NCI-H526 treated with DMSO at 0.1 percent for 48 hours (cell line): ENCODE measurements at places on chromosomes 4 and X.

GRCh38 chr4:87103691-87104187, 116.7 kb downstream of the KLHL8 start:
- no peak for DNase-seq

- no peak for DNase-seq
Measured at GRCh38 chr4:114272226-114272625, 292.8 kb upstream of the ARSJ start.

- peak; percentile 34 for DNase-seq
Measured at GRCh38 chr4:142846729-142847596, 862 bp upstream of the INPP4B start.

GRCh38 chr4:41148292-41148691, 66.0 kb downstream of the APBB2 start:
- no peak for DNase-seq

DNA sequence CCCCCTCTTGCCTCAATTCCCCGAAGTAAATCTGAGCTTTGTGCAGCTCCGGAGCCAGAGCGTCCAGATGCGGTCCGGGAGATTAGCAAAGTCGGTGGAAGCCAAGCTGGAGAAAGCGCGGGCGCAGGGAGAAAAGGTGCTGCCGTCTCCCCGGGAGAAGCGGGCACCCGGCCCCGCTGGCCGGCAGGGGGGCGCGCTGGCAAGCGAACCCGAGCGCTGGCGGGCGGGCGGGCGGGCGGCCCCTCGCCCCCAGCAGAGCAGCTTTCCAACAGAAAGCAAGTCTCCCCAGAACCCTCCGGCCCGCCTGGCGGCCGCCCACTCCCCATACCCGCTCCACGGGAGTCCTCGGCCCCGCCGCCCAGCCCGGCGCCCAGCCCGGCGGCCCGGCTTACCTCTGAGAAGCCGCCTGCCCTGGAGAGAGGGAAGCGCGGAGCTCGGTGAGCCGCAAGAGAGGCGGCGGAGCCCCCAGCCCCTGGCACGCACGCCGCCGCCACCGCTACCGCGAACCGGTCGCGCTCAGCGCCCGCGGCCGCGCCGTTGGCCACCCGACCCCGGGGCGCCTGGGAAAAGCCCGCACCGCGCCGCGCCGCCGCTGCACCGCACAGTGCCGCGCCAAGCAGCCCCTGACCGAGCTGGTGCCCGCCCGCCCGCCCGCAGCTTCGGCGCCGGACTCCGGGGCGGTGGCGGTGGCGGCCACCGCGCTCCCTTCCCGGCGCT, 529 bp upstream of the CITED1 start:
- DNase-seq, result no peak

DNA sequence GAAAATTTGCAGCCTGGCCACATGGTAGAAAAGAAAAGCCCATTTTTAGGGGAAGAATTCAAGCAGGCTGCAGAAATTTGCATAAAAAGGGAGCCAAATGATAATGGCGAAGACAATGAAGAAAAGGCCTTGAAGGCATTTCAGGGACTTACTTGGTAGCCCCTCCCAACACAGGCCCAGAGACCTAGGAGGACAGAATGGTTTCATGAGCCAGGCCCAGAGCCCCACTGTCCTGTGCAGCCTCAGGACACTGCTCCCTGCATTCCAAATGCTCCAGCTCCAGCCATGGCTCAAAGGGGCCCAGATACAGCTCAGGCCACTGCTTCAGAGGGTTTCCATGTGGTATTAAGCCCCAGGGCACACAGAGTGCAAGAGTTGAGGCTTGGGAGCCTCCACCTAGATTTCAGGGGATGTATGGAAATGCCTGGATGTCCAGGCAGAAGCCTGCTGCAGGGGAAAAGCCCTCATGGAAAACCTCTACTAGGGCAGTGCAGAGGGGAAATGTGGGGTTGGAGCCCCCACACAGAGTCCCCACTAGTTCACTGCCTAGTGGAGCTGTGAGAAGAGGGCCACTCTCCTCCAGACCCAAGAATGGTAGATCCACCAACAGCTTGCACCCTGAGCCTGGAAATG, 271.7 kb upstream of the KLF3 start:
- no peak for DNase-seq

- no peak for DNase-seq
Measured at GRCh38 chrX:150984169-150984824, 1.2 kb downstream of the HMGB3 start.

- no peak for DNase-seq
Measured at GRCh38 chr4:13365195-13365594, 118.9 kb downstream of the RAB28 start.

GRCh38 chr4:23006756-23007155, 314.0 kb downstream of the GBA3 start:
- no peak for DNase-seq
